CD4-positive, CD25-positive, alpha-beta regulatory T cell (primary cell): ENCODE measurements at places on chromosomes 7 and 10.

GRCh38 chr7:133690740-133691139 lies 436.4 kb upstream of the LRGUK start:
- DNase-seq, result no peak

GRCh38 chr7:156207306-156207705 lies 395.0 kb upstream of the SHH start:
- DNase-seq, result no peak

DNA sequence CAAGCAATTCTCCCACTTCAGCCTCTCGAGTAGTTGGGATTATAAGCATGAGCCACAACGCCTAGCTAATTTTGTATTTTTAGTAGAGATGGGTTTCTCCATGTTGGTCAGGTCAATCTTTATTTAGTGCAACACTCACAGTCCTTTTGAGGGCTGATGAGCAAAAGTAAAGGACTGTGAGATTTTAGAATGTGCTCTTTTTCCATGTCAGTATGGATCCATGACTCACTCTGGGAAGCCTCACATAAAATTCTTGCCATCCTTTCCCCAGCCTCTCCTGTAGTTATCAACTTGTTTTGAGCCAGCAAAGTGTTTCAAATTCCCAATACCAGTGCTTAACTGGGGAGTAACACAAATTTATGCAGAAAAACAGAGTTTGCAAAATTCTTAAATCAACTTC lies 135.8 kb upstream of the CXCL12 start:
- DNase-seq, result no peak

DNA sequence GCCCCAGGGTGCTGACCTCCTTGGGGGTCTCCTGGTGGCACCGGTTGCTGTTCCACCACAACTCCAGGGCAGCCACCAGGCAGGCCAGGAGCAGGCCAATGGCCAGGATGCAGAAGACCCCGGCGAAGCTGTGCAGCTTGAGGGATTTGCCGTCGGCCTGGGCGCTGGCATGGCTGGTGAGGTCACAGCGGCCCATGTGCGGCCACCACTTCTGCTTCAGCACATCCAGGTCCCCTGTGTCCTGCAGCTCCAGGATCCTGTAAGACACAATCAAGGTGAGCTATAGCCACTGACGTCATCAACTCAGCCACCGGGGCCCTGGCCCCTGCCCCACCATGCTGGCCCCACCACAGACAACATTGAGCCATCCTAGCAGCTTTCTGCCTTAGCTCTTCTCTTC lies 753.2 kb downstream of the GRID1 start:
- DNase-seq, result no peak

- peak; percentile 51 for DNase-seq
Measured at GRCh38 chr10:133324198-133324792, 12.4 kb downstream of the CALY start.

DNA sequence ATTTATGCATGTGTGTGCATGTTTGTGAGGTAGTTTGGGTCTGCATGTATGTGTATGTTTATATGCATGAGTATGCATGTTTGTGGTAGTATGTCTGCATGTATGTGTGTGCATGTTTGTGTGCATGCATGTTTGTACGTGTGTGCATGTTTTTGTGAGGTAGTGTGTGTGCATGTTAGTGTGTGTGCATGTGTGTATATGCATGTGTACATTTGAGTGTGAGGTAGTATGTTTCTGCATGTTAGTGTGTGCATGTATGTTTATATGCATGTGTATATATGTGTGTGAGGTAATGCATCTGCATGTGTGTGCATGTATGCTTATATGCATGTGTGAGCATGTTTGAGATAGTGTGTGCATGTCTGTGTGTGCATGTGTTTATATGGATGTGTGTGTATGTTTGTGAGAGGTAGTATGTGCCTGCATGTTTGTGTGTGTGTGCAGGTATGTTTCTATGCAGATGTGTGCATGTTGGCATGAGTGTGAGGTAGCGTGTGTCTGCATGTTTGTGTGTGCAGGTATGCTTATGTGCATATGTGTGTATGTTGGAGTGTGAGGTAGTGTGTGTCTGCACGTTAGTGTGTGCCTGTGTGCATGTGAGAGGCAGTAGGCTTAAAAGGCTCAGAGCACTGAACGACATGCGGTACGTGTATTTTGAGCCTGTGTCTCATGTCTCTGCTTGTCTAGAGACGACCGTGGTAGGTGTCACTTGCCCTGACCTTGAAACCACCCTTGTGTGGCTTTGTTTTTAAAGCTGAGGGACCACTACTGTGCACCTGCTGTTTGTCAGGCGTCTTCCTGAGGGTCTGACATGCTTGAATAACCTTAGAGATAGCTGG lies 43.7 kb downstream of the PFKP start:
- DNase-seq, result no peak

DNA sequence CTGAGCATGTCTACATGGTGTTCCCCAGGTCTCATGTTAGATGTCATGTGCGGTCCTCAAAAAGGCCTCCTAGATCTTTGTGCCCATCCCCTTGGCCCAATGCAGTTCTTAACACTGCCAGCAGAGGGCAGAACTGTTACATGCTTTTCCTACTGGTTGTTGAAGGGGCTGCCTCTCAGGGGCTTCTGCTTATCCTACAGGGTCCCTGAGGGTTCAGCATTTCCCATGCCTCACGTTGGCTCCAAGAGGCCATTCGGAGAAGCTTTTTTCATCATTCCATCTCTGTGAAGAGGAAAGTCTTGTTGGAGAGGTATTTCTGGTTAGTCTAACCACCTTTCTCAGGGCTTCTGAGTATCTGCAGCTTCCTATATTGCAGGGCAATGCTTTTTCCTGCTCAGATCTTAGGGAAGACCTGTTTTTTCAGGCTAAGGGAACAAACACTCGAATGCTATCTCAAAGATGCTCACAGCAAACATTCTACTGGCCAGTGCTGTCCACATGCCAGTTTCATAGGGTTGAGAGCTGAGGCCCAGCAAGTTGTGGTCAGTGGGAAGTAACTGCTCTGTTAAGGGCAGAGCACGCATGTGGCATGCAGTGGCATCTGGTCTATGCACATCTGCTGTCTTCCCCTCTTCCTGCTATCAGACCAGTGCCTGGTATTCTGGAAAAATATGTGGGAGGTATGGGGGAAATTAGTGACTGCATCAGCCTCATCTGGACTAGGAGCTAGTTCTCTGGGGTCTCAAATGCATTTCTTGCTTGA lies 31.5 kb downstream of the MBL2 start:
- DNase-seq, result peak; percentile 7

DNA sequence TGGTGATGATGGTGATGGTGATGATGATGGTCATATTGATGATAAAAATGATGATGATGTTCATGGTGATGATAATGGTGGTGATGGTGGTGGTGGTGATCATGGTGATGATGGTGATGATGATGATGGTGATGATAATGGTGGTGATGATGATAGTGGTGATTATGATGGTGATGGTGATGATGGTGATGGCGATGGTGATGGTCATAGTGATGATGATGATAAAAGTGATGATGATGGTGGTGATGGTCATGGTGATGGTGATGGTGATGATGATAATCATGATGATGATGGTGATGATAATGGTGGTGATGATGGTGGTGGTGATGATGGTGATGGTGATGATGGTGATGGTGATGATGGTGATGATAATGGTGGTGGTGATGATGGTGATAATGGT lies 478.7 kb downstream of the TYW1 start:
- DNase-seq, result no peak

- DNase-seq, result no peak
Measured at GRCh38 chr10:102997998-102998397, 79.9 kb downstream of the CNNM2 start.

GRCh38 chr10:118865998-118866693 lies 111.4 kb upstream of the CACUL1 start:
- no peak for DNase-seq

GRCh38 chr7:121547544-121548092 lies 151.5 kb upstream of the FAM3C start:
- DNase-seq, result peak; percentile 70

- no peak for DNase-seq
Measured at GRCh38 chr7:121633186-121633585, 237.1 kb upstream of the FAM3C start.

DNA sequence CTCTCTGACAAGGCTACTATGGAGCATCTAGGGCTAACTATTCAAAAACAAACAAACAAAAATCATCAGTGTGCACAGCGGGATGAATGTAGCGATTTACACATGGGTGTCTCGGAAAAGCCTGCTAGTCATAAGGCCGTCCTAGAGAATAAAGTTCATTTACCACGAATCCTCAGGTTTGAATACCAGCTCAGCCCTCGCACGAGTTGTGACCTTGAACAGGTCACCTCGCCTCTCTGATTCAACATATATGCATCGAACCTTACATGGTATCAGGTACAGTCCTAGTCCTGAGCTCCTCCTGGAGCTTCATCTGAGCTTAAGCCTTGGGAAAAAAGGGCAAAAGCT lies 572 bp downstream of the ATP5MF start:
- DNase-seq, result no peak

- no peak for DNase-seq
Measured at GRCh38 chr10:117617659-117618058, 75.1 kb downstream of the EMX2 start.

GRCh38 chr7:123433665-123434064 lies 100.7 kb downstream of the IQUB start:
- no peak for DNase-seq

DNA sequence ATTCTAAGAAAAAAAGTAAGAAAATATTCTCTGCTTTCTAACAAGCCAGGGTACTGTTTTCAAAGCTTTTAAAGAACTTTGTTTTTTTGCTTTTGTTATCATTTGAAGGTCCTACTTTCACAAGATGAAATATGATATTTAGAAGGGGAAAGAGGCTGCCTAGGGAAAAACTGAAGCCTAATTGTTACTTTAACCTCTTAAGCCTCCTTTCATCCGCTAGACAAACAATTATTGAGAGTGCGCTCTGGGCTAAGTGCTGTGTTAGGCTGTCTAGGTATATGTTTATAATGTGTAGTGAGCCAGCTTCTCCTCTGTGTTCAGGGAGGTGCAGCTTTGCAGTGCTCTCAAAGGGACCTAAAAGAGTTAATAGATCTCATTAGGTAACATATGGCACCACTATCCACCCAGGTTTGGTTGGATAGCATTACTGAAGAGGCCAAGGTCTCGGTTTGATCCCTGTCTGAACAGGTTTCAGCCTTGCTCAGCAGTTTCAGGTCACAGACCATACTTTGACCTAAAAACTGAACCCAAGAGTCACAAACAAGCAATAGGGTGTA lies 17.9 kb downstream of the PDK4 start:
- no peak for DNase-seq

GRCh38 chr7:28627896-28628295 lies 215.6 kb downstream of the CREB5 start:
- no peak for DNase-seq

DNA sequence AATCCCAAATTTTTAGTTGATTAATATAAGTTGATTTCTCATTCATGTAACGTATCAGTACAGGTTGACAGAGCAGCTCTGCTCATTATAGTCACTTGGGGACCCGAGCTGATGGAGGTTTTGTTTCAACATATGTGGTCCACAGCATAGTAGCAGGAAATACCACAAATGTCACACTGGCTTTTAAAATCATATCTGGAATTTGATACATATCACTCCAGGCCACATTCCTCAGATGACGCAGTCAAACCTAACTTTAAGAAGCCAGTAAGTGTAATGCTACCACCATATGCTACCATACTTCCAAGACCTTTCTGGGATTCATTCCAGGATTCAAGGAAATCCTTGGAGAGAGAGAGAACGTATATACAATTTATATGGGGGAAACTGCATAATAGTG lies 156.3 kb downstream of the PHF14 start:
- no peak for DNase-seq

DNA sequence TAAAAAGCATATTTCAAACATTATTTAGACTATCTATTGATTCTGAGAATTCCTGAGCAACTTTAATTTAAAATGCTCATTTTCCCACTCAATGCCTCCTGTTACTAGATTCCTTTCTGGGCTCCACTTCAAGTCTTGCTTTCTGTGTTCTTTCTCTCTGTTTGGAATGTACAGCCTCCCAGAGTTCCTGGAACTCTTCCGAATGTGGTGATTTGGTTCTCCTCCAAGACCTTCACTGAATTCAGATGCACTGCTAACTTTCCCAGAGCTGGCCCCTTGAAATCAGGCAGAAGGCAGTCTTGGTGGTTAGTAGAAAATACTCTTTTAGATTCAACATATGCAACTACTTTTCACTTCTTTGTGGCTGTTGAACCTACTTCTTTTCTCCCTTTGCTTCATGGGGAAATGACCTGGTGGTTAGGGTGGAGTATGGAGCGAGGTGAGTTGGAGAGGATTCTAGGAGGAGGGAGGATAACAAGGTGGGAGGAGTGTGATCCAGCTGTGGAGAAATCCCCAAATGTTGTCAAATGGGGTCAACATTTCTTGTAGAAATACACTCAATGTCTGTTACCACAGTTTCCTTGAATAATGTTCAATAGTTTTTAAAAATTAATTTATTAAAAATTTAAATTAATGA lies 27.9 kb upstream of the CCDC7 start:
- DNase-seq, result no peak

- no peak for DNase-seq
Measured at GRCh38 chr7:150585199-150585598, 18.0 kb downstream of the GIMAP4 start.

- no peak for DNase-seq
Measured at GRCh38 chr10:100330079-100330478, at the start of gene PKD2L1. Gene PKD2L1, minus strand, starts transcription at chr10:100330228. Its CDS starts 125 bp downstream, at chr10:100330103.

DNA sequence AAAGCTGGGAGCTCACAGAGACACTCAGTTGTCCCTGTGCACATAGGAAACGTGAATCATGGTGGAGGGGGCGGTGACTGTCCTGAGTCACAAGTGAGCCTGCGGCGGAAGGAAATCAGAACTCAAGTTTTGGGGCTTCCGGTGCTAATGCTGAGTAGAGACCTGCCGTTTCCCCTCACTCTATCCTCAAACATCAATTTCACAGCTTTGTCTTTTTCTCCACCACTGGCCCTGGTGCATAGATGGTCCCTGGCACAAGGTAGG lies 21.9 kb downstream of the ADCYAP1R1 start:
- no peak for DNase-seq

GRCh38 chr10:124482876-124483275 lies 21.3 kb downstream of the LHPP start:
- no peak for DNase-seq

DNA sequence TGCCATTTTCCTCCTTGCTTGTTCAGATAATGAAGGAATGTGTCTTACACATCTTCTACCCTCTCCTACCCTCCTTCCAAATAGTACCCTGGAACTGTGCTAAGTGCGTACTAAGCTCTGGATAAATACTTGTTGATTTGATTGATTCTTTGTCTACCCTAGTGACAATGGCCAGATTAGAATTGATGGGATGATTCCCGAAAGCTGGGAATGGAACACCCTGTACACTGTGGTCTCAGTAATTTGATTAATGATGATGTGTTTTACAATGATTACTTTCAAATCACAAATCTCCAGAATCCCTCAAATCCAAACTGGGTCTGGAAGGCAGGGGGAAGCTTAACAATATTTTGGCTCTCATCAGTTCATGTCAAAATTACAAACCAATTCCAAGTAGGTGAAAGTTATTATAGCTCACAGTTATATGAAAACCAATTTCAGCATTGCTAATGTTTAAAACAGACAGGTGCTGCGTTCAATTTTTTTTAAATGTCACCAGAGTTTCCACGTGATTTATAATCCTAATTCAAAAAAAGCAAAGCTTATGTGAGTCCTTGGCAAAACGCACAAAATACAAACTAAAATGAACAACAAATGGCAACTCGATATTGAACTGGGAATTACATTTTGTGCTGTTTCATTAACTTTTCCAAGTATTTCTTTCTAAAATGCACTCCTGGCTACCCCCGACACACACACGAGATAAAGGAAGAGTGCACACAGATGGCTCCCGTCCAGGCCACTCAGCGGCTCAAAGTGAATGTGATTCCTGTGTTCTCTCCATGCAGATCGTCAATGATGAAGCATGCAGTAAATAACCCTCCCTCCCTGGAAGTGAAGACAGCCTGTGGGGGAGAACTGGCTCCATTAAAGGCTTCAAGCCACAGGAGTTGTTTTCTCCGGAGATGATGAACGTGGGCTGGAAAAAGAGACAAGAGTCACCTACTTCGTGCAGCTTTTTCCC lies 21.7 kb upstream of the ADRB1 start:
- DNase-seq, result no peak
